Endothelial cell (in vitro differentiated cells): ENCODE measurements at places on chromosomes 11 and 22. TPM values are rescaled to one million over a fixed set of nuclear protein-coding genes. Genes with fewer than 3 reads are reported as not detected.

DNA sequence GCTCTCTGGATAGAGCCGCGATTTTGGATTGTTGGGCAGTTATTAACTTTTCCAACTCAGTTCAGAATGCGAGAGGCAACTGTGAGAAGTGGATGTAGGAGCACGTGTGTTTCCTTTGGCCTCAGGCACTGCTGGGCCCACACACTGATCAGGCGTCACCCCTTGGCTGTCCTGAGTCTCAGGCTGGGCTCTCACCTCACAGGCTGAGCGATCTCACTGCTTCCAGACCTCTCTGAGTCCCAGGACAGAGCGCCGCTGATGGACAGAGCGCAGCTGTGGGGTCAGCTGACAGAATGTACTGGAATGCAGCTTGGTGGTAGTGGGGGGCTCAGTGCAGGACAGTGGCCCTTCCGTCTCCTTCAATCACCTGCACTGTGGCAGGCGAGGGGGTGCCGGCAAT lies 516.2 kb downstream of the TBC1D22A start:
- no peak for DNase-seq
- H3K4me3 ChIP-seq: no peak overlapping the region
- H3K27me3 ChIP-seq: peaks cover 13% of the 10 kb centered on the region
- H3K36me3 ChIP-seq: peaks cover 42% of the 10 kb centered on the region

GRCh38 chr11:100870138-100870537 lies 183.1 kb downstream of the ARHGAP42 start:
- no peaks in the 10 kb centered on the region for H3K36me3 ChIP-seq
- no peak overlapping the region for H3K4me3 ChIP-seq
- no peak overlapping the region for H3K27ac ChIP-seq

- no peak overlapping the region for H3K4me3 ChIP-seq
- no peak overlapping the region for H3K27ac ChIP-seq
- no peaks in the 10 kb centered on the region for H3K36me3 ChIP-seq
- H3K27me3 ChIP-seq: no peaks in the 10 kb centered on the region
These were observed 36.5 kb downstream of the SYTL2 start for GRCh38 chr11:85774256-85775101.

Gene MYOD1
- not detected for total RNA-seq

DNA sequence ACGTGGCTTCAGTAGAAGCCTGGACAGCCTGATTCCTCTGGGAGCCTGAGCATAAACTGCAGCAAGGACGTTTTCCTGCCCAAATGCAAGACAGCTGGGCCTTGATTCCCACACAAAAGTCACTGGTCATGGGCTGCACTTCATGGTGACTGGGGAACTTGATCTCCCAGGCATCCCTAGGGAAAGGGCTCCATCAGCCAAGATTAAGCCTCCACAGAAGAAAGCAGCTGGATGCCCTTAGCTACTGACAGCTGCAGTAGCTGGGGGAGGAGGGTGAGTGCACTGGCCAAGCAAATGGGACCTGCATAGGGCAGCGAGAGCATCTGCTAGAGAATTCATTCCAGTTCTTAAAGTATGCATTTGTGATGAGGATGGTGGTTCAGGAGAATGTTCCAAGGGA lies 267.4 kb upstream of the ISX start:
- no peaks in the 10 kb centered on the region for H3K36me3 ChIP-seq
- H3K4me1 ChIP-seq: no peaks in the 10 kb centered on the region
- H3K27me3 ChIP-seq: peaks cover 4% of the 10 kb centered on the region
- no peak overlapping the region for H3K27ac ChIP-seq
- H3K4me3 ChIP-seq: no peak overlapping the region

Gene RFPL3
- not detected for total RNA-seq

DNA sequence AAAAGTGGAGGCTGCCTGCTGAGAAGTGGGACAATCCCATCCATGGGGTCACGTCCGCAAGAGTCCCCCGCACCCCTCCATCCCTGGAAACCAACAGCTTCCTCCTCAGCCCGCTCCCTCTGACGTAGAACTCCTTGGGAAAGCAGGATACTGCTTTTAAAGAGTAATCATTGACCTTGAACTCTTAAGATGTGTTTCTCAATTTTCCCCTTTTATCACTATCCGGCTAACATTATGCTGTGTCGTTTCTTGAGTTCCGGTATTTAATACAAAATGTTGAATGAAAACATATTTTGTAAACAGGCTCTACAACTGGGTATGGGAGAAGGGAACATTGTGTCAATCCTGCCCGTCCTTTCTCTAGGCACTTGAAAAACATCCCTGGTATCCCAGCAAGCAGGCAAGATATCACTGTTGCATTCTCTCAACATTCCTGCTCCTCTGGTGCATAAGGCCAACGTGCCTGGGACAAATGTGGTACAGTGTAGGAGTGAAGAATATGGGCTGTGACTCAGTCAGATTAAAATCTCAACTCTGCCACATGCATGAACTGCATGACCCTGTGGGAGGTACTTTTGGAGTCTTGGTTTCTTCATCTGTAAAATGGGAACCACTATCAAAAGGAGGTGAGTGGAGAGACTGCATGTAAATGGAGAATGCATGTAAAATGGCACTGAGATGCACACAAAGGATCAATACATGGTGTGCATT lies 52.8 kb downstream of the WT1 start:
- no peaks in the 10 kb centered on the region for H3K36me3 ChIP-seq
- peaks cover 1% of the 10 kb centered on the region for H3K27me3 ChIP-seq
- H3K4me1 ChIP-seq: peaks cover 4% of the 10 kb centered on the region
- no peak for DNase-seq

Gene UPK2
- total RNA-seq: not detected

- H3K27me3 ChIP-seq: peaks cover 4% of the 10 kb centered on the region
- no peak overlapping the region for H3K27ac ChIP-seq
- no peaks in the 10 kb centered on the region for H3K36me3 ChIP-seq
- peaks cover 6% of the 10 kb centered on the region for H3K4me1 ChIP-seq
These were observed 94.8 kb upstream of the TENM4 start for GRCh38 chr11:79535606-79536005.

DNA sequence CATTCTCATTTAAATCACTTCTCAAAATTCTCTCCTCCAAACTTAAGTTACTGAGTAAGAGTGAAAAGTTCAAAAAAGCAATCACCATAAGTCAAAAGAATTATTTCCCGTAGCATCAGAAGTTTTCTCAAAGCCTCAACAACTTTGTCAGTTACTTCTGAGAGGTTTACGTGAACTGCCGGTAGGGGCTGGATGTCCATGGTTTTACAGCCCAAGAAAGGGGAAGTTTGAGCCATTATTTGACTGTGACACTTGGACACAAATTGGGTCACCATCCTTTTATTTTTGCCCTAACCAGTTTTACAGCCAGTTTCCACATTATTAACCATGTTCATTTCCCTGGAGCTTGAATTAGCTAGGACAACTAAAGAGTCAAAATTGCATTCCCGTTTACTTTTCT lies 7.5 kb downstream of the POU2AF3 start:
- no peak overlapping the region for H3K27ac ChIP-seq
- H3K4me3 ChIP-seq: no peak overlapping the region
- no peak for DNase-seq
- no peaks in the 10 kb centered on the region for H3K36me3 ChIP-seq

Gene SLC35F2
- 9.3 TPM for total RNA-seq

- peaks cover 3% of the 10 kb centered on the region for H3K4me1 ChIP-seq
- H3K27ac ChIP-seq: no peak overlapping the region
- no peak overlapping the region for H3K4me3 ChIP-seq
- H3K27me3 ChIP-seq: peaks cover 6% of the 10 kb centered on the region
- no peak for DNase-seq
- no peaks in the 10 kb centered on the region for H3K36me3 ChIP-seq
These were observed 187.0 kb downstream of the DSCAML1 start for GRCh38 chr11:117610045-117610444.

Gene NNMT
- total RNA-seq: not detected

DNA sequence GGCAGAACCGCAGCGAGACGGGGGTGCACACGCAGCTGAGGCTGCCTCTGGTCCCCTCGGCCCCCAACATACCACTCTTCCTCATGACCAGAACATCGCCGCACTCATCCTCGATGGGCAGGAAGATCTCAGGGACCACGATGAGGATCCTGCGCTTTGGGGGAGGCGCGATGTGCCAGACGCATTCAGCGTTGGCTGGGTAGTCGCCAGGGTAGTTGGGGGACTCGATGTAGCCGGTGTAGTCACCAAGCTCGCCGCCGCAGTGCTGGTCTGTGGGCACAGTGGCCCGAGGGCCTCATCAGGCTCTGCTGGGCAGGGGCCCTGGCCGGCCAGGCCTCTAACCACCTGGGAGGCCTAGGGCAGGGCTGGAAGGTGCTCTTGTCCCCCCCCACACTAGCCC lies 23.0 kb upstream of the TTLL12 start:
- no peaks in the 10 kb centered on the region for H3K4me1 ChIP-seq
- H3K36me3 ChIP-seq: peaks cover 9% of the 10 kb centered on the region
- H3K27me3 ChIP-seq: peaks cover 10% of the 10 kb centered on the region
- DNase-seq: no peak
- no peak overlapping the region for H3K27ac ChIP-seq
- no peak overlapping the region for H3K4me3 ChIP-seq

GRCh38 chr11:1740786-1741530 lies 9.4 kb downstream of the IFITM10 start:
- no peak overlapping the region for H3K4me3 ChIP-seq
- no peaks in the 10 kb centered on the region for H3K4me1 ChIP-seq
- DNase-seq: no peak
- H3K27ac ChIP-seq: no peak overlapping the region
- H3K27me3 ChIP-seq: peaks cover 8% of the 10 kb centered on the region

Gene CWF19L2
- total RNA-seq: 14.7 TPM

DNA sequence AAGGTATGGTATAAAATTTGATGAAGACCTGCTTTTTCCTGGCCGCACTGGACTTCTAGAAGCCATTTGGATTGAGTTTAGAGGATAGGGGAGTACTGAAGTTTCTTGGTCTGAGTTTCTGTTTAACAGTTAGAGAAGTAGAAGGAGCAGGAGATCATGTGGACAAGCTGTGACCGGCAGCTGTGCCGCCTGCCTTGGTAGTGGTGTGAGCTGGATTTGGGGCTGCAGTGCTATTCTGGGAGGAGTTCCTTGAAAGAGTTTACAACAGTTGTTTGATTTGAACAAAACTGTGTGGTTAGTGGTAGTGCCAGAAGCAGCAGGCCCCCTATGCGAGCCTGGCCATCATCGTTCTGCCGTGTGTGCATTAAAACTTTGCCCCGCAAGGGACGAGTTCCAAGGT lies 105.2 kb downstream of the PDHX start:
- peaks cover 13% of the 10 kb centered on the region for H3K36me3 ChIP-seq
- no peak overlapping the region for H3K27ac ChIP-seq
- H3K4me3 ChIP-seq: no peak overlapping the region
- H3K27me3 ChIP-seq: no peaks in the 10 kb centered on the region
- DNase-seq: no peak
- peaks cover 6% of the 10 kb centered on the region for H3K4me1 ChIP-seq

DNA sequence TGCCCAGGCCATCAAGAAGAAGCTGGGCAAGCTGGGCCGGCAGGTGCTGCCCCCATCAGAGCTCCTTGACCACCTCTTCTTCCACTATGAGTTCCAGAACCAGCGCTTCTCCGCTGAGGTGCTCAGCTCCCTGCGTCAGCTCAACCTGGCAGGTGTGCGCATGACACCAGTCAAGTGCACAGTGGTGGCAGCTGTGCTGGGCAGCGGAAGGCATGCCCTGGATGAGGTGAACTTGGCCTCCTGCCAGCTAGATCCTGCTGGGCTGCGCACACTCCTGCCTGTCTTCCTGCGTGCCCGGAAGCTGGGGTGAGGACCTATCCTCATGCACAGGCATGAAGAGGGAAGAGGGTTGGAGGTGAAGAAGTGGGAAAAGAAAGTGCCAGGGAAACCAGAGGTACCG lies 5.3 kb upstream of the NHERF4 start:
- no peak for DNase-seq
- H3K4me3 ChIP-seq: no peak overlapping the region

DNA sequence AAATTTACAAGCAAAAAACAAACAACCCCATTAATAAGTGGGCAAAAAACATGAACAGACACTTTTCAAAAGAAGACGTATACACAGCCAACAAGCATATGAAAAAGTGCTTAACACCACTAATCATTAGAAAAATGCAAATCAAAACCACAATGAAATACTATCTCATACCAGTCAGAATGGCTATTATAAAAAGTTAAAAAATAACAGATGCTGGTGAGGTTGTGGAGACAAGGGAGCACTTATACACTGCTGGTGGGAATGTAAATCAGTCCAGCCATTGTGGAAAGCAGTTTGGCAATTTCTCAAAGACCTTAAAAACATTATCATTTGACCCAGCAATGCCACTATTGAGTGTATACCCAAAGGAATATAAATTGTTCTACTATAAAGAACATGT lies 72.3 kb downstream of the BBOX1 start:
- H3K27me3 ChIP-seq: no peaks in the 10 kb centered on the region
- no peak overlapping the region for H3K27ac ChIP-seq
- H3K4me3 ChIP-seq: no peak overlapping the region
- no peaks in the 10 kb centered on the region for H3K36me3 ChIP-seq

Gene ANKRD49
- total RNA-seq: 8.1 TPM

Gene CNGA4
- total RNA-seq: not detected

- peaks cover 4% of the 10 kb centered on the region for H3K4me1 ChIP-seq
- peaks cover 2% of the 10 kb centered on the region for H3K27me3 ChIP-seq
- H3K36me3 ChIP-seq: no peaks in the 10 kb centered on the region
- H3K4me3 ChIP-seq: no peak overlapping the region
These were observed 26.7 kb upstream of the FBLN1 start for GRCh38 chr22:45475851-45476514.

- H3K4me3 ChIP-seq: peak overlapping the region; percentile 51
- peaks cover 26% of the 10 kb centered on the region for H3K4me1 ChIP-seq
- peaks cover 8% of the 10 kb centered on the region for H3K27me3 ChIP-seq
- H3K27ac ChIP-seq: no peak overlapping the region
- no peak for DNase-seq
- peaks cover 12% of the 10 kb centered on the region for H3K36me3 ChIP-seq
These were observed 2.4 kb upstream of the ATP5MG start for GRCh38 chr11:118398791-118399559.

- DNase-seq: no peak
- peaks cover 24% of the 10 kb centered on the region for H3K36me3 ChIP-seq
- peaks cover 18% of the 10 kb centered on the region for H3K27me3 ChIP-seq
- no peak overlapping the region for H3K27ac ChIP-seq
- peaks cover 17% of the 10 kb centered on the region for H3K4me1 ChIP-seq
These were observed 15.3 kb downstream of the PTPN5 start for GRCh38 chr11:18776324-18776723.

- H3K27me3 ChIP-seq: no peaks in the 10 kb centered on the region
- H3K4me3 ChIP-seq: no peak overlapping the region
- no peak overlapping the region for H3K27ac ChIP-seq
- no peak for DNase-seq
- H3K36me3 ChIP-seq: no peaks in the 10 kb centered on the region
These were observed 36.2 kb upstream of the POGLUT3 start for GRCh38 chr11:108534274-108534882.
